ENCODE measurements at places on chromosomes 1 and 21.

GRCh38 chr1:1061682-1062345 lies 12.3 kb downstream of the RNF223 start:
- DNase-seq: no peak

DNA sequence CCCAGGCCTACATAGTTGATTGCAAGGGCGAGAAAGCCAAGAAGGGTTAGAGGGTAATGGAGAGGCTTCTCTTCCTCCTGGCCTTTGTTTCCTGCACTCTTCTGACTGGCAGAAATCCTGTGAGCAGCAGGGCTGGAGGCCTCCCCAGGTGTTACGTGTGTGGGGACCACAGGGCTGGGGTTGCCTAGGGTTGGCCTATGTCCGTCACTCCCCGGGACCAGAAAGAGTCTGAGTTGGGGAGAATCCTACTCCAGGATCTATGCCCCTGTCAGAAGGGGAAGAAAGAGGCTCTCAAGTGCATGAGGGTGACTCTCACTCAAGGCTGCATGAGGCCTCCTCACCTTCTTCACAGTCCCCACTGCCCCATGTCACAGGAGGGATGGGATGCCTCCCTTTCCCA lies 38.5 kb downstream of the IGFN1 start:
- no peak for DNase-seq

DNA sequence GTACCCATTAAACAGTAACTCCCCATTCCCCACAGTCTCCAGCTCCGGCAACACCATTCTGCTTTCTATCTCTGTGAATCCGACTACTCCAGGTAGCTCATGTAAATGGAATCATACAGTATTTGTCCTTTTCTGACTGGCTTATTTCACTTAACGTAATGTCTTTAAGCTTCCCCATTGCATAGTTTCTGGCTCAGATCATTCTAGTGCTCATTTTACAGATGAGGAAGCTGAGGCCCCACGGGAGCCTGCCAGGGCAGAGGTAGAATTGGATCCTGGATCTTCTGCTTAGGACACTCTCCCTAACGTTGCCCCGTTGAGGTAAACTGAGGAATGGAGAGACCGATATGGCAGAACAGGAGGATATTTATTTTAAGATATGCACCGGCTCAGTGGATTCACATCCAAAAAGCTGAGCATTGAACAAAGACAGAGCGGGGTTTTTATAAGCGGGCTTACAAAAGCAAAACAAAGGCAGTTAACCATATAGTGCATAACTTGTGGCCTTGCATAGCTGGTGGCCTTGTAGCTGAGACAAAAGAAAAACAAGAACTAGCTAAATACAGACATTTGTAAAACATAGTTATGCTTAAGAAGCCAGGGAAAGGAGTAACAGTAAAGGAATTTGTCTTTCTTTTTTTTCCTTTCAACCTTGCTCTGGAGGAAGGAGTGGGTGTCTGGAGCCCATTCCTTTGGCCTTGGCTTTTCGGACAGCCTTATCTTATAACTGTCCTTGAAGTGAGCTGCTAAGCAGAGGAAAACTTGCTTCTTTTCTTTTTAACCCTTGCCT lies 15.3 kb upstream of the KLHDC8A start:
- DNase-seq: no peak

DNA sequence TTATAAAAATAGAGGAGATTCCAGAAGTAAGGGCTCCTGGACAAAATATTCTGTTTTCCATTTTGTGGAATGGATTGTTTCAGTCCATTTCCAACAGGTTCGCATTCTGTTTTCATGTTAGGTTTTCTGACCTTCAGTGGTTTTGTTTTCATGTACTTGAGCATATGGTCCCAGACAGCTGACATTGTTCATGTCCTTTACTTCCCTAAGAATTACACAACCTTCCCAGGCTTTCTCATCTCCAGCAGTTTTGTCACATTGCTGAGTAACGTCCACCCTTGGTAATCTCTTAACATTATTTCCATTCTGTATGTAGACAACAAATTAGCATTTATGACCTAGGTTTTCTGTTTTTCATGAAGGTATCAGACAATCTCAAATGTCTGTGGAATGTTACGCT lies 21.0 kb upstream of the ERRFI1 start:
- DNase-seq: no peak

DNA sequence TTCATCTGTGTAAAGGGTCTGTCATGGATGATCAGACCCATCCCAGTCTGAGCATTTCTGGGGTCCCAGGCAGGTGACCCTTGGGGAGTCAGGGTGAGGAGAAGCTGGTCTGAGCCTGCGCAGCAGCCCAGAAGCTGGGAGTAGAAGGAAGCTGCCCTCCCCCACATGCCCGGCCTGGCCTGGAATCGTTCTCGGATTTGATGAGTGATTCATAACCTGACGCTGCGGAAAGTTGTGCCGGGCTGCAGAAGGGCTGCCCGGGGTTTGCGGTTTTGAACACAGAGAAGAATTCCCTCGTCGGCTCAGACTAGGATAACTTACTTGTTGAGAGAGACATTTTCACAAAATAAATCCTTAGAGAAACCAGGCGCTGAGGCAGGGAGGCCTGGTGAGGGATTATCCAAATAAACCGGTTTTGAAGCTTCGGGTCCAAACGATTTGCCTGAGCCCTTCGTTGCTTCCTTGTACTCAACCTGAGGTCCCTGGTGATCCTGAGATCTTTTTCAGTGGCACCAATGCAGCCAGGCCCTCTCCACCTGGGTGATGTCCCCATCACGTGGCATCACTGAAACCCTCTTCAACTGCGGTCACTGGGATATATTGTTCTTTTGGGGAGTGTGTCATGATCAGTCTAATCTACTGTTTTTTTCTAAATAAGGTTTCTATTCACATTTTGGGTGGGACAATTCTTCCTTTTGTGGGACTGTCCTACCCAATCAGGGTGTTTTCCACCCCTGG lies 29.2 kb downstream of the EPHB2 start:
- no peak for DNase-seq

- no peak for DNase-seq
Observed at GRCh38 chr21:31570824-31571566, 88.5 kb upstream of the SOD1 start.

DNA sequence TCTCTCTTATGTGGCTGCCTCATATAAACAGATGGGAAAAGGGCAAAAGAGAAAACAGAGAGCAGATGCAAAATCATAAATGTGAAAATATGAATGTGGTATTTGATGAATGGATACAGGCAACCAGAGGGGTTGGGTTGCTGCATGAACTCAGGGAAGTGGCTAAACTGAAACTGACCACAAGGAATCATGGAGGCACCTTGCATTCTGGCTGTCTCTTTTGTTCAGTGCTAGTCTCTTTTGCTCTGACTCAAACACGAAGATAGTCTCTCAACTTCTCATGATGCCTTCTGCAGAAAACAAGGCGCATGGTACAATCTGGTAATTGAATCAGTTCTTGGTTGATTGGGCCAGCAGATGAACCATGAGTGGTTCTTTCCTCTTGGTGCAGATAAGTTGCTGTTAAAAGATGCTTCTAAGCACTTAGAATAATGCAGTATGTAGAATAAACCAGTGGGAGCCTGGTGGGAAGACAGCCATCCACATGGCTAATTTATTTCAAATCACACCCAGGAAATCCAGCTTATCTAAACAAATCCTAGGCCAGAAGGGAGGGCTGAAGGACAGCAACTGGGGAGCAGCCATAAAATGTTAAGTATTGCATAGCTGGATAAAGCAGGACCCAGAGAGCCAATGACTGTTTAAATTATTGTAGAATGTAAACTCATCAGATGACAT lies 64.2 kb downstream of the HLX start:
- DNase-seq: no peak

DNA sequence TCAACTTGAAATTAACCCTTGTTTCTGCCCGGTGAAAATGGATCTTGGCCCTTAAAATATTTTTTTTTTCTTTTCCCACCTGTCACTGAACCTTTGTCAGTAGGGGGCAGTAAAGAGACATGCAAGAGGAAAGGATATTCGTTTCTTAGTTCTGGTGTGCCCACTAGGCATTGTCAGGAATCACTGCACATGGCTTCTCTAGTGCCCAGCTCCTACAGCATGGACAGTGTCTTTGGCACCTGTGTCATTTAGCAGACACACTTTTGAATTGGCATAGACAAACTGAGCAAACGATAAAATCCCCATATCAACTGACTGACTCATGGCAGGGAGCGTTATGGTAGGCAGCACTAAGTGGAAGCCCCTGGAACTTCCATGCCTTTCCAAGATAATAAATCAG lies 1048.1 kb downstream of the BRINP3 start:
- no peak for DNase-seq

DNA sequence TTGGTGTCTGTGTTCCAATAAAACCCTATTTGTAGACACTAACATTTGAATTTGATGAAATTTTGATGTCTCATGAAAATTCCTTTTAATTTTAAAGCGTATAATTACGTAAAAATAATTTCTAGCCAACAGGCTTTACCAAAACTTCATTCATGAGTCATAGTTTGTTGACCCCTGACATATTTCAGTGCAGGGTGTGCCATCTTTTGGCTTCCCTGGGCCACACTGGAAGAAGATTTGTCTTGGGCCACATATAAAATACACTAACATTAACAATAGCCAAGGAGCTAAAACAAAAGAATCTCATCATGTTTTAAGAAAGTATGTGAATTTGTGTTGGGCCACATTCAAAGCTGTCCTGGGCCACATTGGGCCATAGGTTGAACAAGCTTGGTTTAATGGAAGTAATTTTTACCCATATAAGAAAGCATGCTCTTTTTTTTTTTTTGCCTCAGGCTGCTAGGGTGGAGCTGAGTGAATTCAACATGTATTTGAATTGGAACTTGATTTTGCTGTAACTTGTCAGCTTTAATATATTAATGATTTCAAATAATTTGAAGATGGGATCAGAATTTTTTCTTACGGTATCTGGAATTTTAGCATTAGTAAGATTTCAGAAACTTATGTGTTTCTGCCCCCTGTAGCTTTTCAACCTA lies 267.7 kb upstream of the RGS18 start:
- DNase-seq: no peak

DNA sequence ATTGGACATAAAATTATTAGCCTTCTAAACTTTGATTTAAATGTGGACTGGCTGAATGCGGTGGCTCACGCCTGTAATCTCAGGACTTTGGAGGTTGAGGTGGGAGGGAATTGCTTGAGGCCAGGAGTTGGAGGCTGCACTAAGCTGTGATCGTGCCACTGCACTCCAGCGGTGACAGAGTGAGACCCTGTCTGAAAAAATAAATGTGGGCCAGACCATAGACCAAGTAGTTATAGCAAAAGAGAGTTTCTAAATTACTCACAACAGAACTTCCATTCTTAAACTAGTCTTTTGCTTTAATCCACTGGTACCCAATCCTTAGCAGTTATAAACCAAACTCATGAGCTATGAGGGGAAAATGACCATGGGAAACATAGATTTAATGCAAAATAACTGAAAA lies 35.2 kb downstream of the RAP1A start:
- no peak for DNase-seq

GRCh38 chr1:115440733-115441132 lies 102.7 kb upstream of the NGF start:
- DNase-seq: no peak

GRCh38 chr1:17883662-17884395 lies 128.7 kb downstream of the ACTL8 start:
- no peak for DNase-seq
